Regular cardiac myocyte (primary cell): ENCODE measurements at places on chromosomes 5 and 9. TPM values are rescaled to one million over a fixed set of nuclear protein-coding genes. Genes with fewer than 3 reads are reported as not detected.

The NMUR2 gene
- total RNA-seq, result not detected in 2 replicates

The NR6A1 gene
- 0.19 and 0.56 TPM in 2 replicates for total RNA-seq

The PKN3 gene
- total RNA-seq, result 0.28 and 1.7 TPM in 2 replicates

The PHF24 gene
- 0.28 TPM in 1 of 2 replicates, not detected in the other for total RNA-seq

The ROPN1L gene
- total RNA-seq, result 0.28 and 0.38 TPM in 2 replicates

The NR5A1 gene
- total RNA-seq, result under 0.01 TPM in 1 of 2 replicates, not detected in the other

The C1QTNF3 gene
- 0.19 and 0.85 TPM in 2 replicates for total RNA-seq

The PCDHA10 gene
- total RNA-seq, result 0.19 and 0.28 TPM in 2 replicates

The CKMT2 gene
- 1.3 and 23.7 TPM in 2 replicates for total RNA-seq

The SLC22A5 gene
- total RNA-seq, result 5.4 and 6.2 TPM in 2 replicates

The SCGB3A1 gene
- total RNA-seq, result not detected in 2 replicates

The DDX4 gene
- total RNA-seq, result 0.28 TPM in 1 of 2 replicates, not detected in the other

The OR1J2 gene
- 0.28 TPM in 1 of 2 replicates, not detected in the other for total RNA-seq

The C9orf153 gene
- 0.19 and 0.56 TPM in 2 replicates for total RNA-seq

The OSMR gene
- total RNA-seq, result 50.4 and 109 TPM in 2 replicates

The EMB gene
- total RNA-seq, result 13.5 and 15.9 TPM in 2 replicates

The PDCD1LG2 gene
- total RNA-seq, result 12.1 and 22.4 TPM in 2 replicates

The TXNDC8 gene
- not detected in 2 replicates for total RNA-seq

The SPINK7 gene
- not detected in 2 replicates for total RNA-seq

The SLC36A2 gene
- total RNA-seq, result not detected in 2 replicates

The PTGS1 gene
- 47.2 and 71.3 TPM in 2 replicates for total RNA-seq

The RBM18 gene
- total RNA-seq, result 9.0 and 9.8 TPM in 2 replicates

The PCDHA8 gene
- under 0.01 TPM in 2 replicates for total RNA-seq

The OR1B1 gene
- not detected in 2 replicates for total RNA-seq

The INSL4 gene
- not detected in 2 replicates for total RNA-seq
